Stimulated activated CD4-positive, alpha-beta T cell treated with anti-CD3 and anti-CD28 coated beads, Interleukin-4, amount 100 ng/mL, for 4 hours (primary cell): ENCODE measurements at places on chromosomes 3 and 15.

- DNase-seq = no peak
These were observed 16.8 kb upstream of the ABHD2 start for GRCh38 chr15:89071471-89071870.

- no peak for DNase-seq
These were observed 257.5 kb downstream of the LRTM1 start for GRCh38 chr3:54670201-54671000.

- DNase-seq = no peak
These were observed 84.8 kb upstream of the KLHL25 start for GRCh38 chr15:85879334-85880163.

- DNase-seq = no peak
These were observed 1.9 kb downstream of the SNRPA1 start for GRCh38 chr15:101293122-101293521.

GRCh38 chr3:66561367-66561766, 60.5 kb upstream of the LRIG1 start:
- no peak for DNase-seq

- no peak for DNase-seq
These were observed 291.1 kb downstream of the CHL1 start for GRCh38 chr3:487614-488013.

GRCh38 chr3:83454353-83454752, 1504.4 kb upstream of the CADM2 start:
- DNase-seq = no peak

- no peak for DNase-seq
These were observed 65.3 kb upstream of the SLCO2A1 start for GRCh38 chr3:134095005-134095404.

- no peak for DNase-seq
These were observed 169.4 kb downstream of the CNTN6 start for GRCh38 chr3:1262246-1262645.

DNA sequence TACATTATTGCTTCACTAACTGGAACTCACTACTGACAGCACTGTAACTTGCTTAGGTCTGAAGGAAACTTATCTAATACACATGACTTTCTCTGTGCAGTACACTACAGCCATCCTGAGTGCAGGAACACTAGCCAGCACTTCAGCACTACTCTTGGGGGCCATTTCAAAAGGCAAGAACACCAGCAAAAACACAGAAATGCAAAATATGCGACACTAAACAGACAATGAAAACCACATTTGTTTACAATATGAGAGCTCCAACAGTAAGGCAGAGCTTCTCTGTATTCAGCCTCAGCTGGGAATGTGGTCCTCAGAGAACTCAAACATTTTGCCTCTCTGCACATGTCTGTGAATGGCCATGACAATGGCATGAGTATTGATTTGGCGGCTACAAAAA, 109.6 kb downstream of the ARRDC4 start:
- no peak for DNase-seq

DNA sequence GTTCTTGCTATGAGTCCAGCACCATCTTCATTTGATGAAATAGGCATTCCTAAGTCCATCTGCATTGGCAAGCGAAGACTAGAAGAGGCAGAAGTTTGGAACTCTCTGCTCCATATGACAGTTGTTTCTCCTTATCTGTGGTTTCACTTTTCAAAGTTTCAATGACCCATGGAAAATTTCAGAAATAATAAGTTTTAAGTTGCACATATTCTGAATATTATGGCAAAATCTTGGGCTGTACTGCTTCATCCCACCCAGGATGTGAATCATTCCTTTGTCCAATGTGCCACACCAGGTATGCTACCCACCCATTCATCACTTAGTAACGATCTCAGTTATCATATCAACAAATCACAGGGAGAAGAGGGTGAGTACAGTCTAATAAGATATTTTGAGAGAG, 647.9 kb downstream of the GRM7 start:
- no peak for DNase-seq

DNA sequence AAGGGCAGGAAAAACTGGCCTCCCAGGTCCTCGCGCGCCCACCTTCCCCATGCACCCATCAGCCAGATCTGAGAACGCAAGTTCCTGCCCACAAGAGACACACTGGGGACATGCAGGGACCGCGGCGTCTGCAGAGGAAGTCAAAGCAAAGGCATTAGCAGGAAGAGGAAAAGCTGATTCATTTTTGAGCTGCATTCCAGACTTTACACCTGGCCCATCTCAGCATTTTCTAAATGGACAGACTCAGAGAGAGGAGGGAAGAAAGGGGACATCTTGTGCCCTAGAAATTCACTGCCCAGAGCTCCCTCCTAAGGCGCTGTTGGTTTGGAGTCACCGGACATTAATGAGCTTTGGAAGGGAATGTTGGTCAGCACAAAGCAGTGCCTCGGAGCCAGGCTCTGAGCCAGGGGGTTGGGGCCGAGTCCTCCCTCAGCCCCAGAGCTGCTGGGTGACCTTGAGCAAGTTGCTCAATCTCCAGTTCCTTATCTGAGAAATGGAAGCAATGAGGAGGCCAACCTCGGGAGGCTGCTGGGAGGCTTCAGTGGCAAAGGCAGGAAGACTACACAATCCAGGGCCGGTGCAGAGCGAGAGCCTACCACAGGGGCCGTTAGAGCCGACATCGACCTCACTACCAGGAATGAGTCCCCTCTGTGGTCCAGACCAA, 150.5 kb upstream of the IQSEC1 start:
- DNase-seq = no peak

- no peak for DNase-seq
These were observed 29.5 kb upstream of the THSD4 start for GRCh38 chr15:71085809-71086208.

- DNase-seq = no peak
These were observed 44.8 kb downstream of the POLR2M start for GRCh38 chr15:57751177-57751800.

DNA sequence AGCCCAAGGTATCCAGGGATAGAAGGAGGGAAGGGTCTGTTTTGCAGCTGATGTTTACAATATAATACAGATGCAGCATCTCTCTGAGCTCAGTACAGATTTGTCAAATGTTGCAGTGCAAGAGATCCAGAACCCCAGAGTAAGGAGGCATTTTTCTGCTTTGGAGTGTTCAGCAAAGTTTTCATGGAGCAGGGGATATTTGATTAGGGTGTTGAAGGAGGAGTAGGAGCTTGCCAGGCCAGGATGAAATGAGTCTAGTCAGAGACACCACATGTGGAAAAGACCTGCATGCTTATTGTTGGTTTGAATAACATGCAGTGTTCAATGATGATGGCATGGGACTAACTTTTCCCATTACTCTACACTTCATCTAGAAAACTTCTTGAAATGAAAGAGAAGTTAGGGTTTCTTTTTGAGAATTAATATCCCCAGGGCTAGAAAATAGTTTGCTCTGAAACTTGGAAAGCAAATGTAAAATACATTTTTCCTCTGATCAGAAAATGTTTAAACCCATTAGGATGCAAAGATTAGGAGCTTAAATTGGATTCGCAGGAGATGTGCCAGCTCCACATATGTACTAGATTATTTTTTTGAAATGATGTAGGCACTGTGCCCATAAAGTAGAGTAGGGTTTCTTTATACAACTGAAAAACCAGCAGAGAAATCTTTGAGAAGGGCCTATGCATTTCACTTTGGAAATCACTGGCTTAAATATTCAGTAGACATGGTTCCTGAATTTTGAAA, 243.8 kb downstream of the CACNA2D3 start:
- no peak for DNase-seq

- DNase-seq = no peak
These were observed 33.9 kb downstream of the DZIP1L start for GRCh38 chr3:138081371-138082084.

GRCh38 chr3:88343264-88343663, 193.5 kb downstream of the C3orf38 start:
- no peak for DNase-seq

- no peak for DNase-seq
These were observed 89.7 kb upstream of the PROK2 start for GRCh38 chr3:71874618-71875017.

DNA sequence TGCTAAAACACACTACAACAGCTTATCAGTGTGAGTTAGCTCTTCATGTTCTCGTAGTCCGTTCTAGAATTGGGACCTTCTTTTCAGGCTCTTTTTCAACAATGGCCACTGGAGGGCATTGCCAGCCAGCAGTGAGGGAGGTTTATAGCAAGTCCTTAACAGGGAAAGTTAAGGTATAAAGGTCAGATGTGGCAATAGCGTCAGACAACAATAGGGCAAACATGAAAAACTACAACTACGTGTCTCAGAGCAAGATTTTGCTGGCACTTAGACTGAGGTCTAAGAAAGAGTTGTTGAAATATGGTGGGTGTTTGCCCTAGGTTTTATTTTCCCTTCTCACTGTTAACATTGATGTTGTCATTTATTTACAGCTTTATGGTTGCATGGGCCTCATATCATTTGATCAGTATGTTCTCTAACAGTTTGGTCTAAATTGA, 161.4 kb downstream of the GMNC start:
- DNase-seq = no peak

DNA sequence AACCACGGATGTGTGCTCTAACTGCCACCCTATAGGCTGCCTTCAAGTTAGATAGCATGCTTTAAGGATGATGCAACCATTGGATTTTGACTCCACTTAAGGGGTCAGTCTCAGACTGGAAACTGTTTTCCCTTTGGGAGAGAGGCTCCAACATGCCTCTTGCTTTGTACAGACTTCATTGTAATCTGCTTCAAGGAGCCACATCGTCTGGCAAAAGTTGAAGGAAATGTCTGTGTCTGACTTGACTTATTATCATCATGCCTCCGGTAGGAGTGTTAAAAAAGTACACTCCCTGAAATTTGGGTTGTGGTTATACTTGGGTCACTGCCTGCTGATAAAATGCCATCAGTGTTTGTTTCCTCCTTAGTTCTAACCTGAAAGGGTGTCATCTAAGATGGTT, 245.4 kb upstream of the CDIN1 start:
- no peak for DNase-seq

DNA sequence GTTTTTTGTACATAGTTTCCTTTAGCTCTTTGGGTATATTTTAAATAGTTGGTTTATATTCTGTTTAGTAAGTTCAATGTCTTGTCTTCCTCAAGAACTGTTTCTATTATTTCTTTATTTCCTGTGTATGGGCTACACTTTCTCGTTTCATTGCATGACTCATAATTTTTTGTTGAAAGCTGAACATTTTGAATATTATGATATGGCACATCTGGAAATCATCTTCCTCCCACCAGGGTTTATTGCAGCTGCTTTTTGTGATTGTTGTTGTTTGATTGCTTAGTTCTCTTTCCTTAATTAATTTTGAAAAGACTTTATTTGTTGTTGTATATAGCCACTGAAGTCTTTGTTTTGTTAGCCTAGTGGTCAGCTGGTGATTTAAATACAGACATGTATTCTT, 43.8 kb downstream of the LSM3 start:
- DNase-seq = no peak

- DNase-seq = no peak
These were observed 56.0 kb upstream of the DYNC1LI1 start for GRCh38 chr3:32626631-32627030.

- DNase-seq = no peak
These were observed 9.3 kb downstream of the ARIH2 start for GRCh38 chr3:48927928-48928327.
